ENCODE measurements at places on chromosomes 7 and 10.
A peak's percentile ranks its signal among the peaks of the same experiment; 100 is the strongest.

DNA sequence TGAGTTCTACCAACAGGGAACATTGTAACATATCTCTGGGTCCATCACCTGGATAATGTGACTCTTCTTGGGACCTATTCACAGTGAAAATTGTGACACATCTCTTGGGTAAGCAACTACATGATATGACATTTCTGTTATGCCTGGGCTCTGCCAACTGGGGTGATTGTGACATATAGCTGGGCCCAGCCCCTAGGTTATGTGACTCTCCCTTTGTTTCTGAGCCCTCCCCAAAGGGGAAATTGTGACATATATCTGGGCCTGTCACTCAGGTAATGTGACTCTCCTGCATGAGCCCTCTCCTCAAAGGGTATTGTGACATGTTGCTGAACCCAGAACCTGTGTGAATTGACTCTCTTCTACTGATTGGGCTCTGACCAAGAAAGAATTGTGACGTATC is 22.4 kb upstream of the ZNF107 start:
- no peaks in the 10 kb centered on the region for H3K4me1 ChIP-seq
- DNase-seq: no peak
- no peaks in the 10 kb centered on the region for H3K27me3 ChIP-seq
- no peaks in the 10 kb centered on the region for H3K36me3 ChIP-seq
- no peak overlapping the region for H3K27ac ChIP-seq

DNA sequence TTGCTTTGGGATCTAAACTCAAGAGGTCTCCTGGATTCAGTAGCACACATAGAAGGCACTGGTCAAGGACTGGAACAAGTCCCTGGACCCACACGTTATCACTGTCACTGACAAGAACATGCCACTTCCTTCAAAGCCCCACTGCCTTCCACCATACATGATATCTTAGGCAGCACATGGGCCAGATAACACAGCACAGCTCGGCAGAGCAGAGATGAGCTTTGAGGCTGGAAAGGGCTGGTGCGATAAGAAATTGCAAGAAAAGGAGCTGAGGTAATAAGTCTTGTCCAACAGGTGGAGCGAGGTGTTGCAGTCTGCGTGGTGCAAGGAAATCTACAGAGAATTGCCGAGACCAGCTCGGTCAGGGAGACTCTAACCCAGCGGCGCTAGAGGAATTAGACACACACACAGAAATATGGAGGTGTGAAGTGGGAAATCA is 139.8 kb upstream of the CDK13 start:
- H3K36me3 ChIP-seq: no peaks in the 10 kb centered on the region
- DNase-seq: no peak
- no peak overlapping the region for H3K27ac ChIP-seq
- H3K4me1 ChIP-seq: no peaks in the 10 kb centered on the region

GRCh38 chr10:28601012-28601411 is 68.1 kb downstream of the WAC start:
- H3K4me1 ChIP-seq: peaks cover 5% of the 10 kb centered on the region
- DNase-seq: no peak
- peaks cover 86% of the 10 kb centered on the region for H3K36me3 ChIP-seq
- no peak overlapping the region for H3K27ac ChIP-seq
- no peaks in the 10 kb centered on the region for H3K27me3 ChIP-seq
- no peak overlapping the region for H3K4me3 ChIP-seq

DNA sequence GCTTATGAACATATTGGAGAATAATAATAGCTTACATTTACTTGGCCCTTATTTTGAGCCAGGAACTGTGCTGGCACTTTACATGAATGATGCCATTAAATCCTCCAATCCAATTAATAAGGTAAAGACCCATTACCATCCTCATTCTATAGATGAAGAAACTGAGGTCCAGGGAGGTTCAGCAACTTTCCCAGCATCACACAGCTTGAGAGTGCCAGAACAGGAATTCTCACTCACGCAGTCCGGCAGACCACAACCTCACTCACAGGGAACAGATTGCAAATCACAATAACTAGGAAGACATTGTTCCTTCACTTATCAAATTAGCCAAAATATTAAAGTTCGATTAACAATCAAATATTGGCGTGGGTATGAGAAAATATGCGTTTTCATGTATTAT is 18.3 kb downstream of the GPRIN2 start:
- no peaks in the 10 kb centered on the region for H3K27me3 ChIP-seq
- no peaks in the 10 kb centered on the region for H3K36me3 ChIP-seq
- H3K4me3 ChIP-seq: no peak overlapping the region
- peak; percentile 22 for DNase-seq
- no peaks in the 10 kb centered on the region for H3K4me1 ChIP-seq
- H3K27ac ChIP-seq: no peak overlapping the region

DNA sequence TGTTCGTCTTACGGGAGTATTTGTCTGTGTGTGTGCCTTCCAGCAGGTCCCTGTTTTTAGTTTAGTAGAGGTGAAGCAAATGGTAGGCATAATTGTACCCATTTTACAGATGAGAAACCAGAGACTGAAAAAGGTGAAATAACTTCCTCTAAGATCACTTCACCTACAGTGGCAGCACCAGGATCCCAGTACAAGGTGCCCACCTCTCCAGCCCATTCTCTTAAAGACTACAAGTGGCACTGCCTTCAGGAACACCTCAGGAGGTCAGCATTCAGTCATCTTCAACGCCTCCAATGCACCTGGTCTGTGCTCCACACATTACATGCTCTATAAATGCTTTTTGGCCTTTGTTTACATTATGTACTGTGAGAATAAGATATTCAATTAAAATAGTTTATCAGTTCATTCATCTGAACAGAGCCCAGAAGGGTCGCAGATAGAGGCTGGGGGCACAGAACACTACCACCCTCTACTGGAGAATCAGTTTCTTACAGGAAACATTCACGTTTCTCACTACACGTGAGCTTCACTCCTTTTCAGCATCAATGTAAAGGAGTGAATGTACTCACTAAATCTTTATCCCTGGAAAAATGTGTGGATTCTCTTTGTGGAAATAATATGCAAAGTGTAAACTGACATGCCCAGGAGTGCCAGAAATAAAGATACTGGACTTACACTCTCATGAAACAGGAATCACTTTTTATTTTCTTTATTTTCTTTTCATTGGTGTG is 45.5 kb upstream of the ABLIM1 start:
- H3K36me3 ChIP-seq: no peaks in the 10 kb centered on the region
- H3K27ac ChIP-seq: no peak overlapping the region
- peaks cover under 1% of the 10 kb centered on the region for H3K4me1 ChIP-seq
- DNase-seq: no peak
- H3K27me3 ChIP-seq: no peaks in the 10 kb centered on the region
- H3K4me3 ChIP-seq: no peak overlapping the region

GRCh38 chr10:126006906-126007305 is 110.5 kb downstream of the FANK1 start:
- no peak for DNase-seq
- no peaks in the 10 kb centered on the region for H3K36me3 ChIP-seq
- no peaks in the 10 kb centered on the region for H3K27me3 ChIP-seq
- no peaks in the 10 kb centered on the region for H3K4me1 ChIP-seq

DNA sequence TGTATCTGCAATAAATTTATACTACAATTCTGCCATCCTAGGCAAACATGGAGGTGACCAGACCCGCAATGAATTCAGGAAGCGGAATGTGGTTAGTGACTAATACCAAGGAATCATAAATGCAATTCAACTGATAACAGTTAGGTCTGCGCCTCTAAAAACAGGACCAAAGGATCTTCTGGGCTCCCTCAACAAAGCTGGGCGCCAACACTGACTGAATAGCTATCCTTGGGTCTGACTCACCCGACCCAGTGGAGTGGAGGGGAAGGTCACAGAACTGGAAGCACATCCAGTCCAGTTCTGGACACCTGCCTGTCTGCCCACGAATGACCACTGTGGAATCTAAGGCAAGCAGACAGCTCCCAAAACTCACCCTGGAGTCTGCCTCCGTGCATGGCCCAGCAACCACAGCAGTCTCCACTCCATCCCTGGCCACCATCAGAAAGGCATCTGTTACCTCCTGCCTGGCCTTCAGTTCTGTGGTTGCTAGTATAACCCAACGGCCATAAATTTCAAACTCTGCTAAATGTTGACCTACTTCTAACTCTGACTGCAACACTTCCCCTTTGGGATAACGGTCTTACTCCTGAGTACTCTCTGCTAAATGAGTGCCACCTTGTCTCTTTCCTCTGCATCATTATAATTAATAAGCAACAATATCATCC is 43.0 kb upstream of the DLX6 start:
- no peaks in the 10 kb centered on the region for H3K4me1 ChIP-seq
- no peaks in the 10 kb centered on the region for H3K36me3 ChIP-seq
- DNase-seq: no peak
- H3K4me3 ChIP-seq: no peak overlapping the region
- no peaks in the 10 kb centered on the region for H3K27me3 ChIP-seq
